ENCODE measurements at places on chromosomes 2 and 18. TPM values are rescaled to one million over a fixed set of nuclear protein-coding genes. Genes with fewer than 3 reads are reported as not detected.

The MMADHC gene
- total RNA-seq: 112 TPM

The NT5C1B gene
- total RNA-seq: not detected

The SERPINB13 gene
- not detected for total RNA-seq

The RAMP1 gene
- total RNA-seq: 48.5 TPM

The HDLBP gene
- 715 TPM for total RNA-seq

The TLX2 gene
- 3.8 TPM for total RNA-seq

Measured in PC-9 (cell line).